ENCODE measurements at places on chromosomes 1 and 21.
A peak's percentile ranks its signal among the peaks of the same experiment; 100 is the strongest.

DNA sequence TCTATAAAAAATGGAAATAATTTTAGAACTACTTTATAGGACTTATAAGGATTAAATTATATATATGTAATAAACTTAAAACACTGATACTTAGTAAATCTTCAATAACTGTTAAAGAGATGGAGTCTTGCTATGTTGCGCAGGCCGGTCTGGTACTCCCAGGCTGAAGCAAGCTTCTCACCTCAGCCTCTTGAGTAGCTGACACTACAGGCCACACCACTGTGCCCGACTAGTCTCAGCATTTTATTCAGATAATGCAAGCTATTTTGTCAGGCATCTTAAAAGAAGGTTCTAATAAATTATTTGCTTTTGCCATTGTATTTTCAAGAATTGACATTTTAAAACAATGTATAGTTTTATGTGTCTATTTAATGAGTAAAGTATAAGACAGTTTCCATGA, 20.8 kb downstream of the CNST start:
- no peak for DNase-seq

DNA sequence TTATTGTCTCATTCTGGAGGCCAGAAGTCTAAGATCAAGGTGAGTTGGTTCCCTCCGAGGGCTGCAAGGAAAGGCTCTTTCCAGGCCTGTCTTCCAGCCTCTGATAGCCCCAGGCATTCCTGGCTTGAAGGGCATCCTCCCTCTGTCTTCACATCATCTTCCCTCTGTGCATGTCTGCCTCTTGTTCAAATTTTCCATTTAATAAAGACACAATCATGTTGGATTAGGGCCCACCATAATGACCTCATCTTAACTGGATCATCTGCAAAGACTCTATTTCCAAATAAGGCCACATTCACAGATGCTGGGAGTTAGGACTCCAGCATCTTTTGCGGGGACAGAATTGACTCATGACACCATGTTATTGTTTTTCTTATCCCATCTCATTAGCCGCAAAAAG, 24.5 kb downstream of the HUNK start:
- DNase-seq: no peak

DNA sequence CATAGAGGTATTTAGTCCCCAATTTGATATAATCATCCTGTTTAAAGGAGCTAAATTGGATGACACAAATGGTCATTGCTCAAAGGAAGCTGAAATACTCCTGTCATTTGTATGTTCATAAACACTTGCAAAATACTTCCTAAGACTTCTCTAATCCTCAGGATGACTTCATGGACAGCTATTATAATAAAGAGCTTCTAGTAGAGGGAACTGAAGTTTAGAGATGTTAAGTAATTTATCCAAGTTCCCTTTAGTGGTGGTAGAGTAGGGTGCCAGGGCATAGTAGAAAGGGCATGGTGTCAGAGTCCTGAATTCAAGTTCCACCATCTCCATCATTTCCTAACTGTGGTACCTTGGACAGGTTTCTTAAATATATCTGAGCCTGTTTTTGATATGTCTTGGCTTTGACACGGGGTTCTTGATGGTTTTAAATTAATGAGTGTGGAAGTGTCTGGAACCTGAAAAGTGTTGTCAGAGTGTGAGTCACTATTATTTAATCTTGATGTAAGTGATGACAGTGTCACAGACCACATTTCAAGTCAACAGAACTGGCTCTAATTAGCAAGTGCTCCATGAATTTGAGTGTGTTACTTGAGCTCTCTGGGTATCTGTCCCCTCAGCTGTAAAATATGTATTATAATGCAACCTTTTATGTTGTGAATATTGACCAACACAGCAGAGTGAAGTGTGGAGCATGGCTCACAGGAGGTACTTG, 12.1 kb upstream of the GBP6 start:
- DNase-seq: peak; percentile 69

DNA sequence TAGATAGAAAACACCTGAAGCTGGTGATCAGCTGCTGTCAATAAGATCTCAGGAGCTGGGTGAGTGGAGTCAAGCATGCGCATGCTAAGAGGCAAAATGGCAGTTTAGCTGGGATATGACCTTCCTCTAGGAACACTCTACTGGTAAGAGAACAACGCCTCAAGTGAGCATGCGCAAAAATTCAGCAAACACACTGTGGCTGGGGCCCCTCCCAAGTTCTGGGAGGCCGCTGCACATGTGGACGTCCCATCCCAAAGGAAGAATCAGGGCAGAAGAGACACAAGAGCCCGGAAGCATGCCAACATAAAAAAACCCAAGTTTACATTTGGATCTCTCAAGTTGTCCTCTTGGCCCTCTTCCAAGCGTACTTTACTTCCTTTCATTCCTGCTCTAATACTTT, 126.3 kb upstream of the F3 start:
- no peak for DNase-seq

DNA sequence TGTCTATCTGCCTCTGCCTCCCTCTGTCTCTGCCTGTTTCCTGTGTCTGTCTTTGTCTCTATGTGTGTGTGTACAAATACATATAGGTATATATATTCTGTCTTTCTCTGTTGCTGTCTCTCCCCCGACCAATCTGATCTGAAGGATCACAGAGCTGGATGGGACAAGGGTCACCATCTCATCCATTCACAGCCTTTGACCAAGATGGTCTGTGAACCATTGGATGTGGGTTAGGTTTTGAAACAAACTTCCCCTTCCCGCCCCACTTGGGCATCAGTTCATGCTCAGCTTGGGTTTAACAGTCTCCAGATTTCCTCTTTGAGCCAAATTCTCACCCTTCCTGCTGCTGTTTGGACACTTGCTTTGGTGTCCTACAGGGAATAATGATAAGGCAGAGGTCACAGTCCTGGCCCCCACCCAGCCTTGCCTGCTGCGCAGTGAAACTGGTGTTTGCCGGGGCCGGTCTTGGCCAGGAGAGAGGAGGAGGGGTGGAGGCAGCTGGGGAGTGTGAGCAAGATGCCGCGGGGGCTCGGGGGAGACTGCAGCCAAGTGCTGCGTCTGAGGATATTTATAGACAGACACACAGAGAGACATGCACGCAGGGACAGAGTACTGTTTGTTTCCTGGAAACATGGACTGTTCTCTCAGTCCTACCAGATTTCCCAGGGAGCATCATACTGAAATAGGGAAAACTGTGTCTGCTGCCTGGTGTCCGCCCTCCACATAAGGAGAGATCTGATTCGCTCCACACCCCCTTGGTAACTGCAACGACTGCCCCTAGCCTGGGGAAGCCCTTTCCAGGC, 27.0 kb upstream of the BTG2 start:
- peak; percentile 64 for DNase-seq

DNA sequence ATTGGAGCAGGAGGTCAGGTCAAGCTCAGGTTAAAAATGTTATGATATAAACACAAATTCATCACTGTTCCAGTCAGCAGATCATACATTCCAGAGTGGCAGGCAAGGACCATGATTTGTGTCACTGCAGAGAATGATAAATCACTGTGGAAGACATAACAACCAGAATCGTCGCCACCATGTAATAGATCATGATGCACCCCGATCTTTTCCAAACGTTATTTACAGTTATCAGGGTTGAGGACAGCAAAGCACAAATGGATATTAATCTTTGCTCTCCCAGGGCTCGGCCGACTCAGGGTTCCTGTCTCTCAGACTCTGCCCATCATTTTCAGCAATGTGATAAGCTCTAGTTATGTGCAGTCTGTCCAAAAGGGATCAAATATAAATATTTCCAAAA, 122.7 kb downstream of the ZBTB18 start:
- DNase-seq: no peak

GRCh38 chr1:86472767-86473166, 4.0 kb downstream of the CLCA1 start:
- no peak for DNase-seq

- no peak for DNase-seq
Observed at GRCh38 chr1:23444104-23444533, 19.6 kb upstream of the TCEA3 start.

DNA sequence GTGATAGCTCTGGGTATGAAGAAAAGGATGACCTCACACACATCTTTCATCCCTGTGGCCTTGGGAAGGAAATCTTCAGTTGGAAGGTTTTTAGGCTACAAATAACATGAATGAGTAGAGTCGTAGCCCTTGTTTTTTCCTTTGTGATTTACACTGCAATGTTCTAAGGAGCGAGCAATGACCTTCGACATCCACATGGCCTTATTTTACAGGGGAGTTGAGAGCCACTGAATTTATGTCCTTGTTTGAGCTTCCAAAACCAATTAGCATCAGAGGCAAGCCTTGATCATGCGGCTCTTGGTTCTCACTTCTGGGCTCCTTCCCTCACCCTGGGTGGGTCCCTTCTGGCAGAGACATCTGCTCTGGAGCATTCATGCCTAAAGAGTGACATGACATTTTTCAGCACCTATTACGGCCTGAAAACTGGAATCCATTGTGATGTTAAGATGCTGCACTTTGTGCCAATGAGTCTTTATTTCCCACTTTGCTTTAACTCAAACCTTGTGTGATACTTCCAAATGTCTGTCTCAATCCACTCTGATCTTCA, 70.5 kb upstream of the RUNX1 start:
- DNase-seq: no peak

Data from DMS53 (cell line).